Omental fat pad (tissue), 4 donors: ENCODE measurements at places on chromosomes 6 and 20. TPM values are rescaled to one million over a fixed set of nuclear protein-coding genes. Genes with fewer than 3 reads are reported as not detected.

Gene MBOAT1
- 6.6 TPM for total RNA-seq

Gene BMP6
- 25.2 TPM for total RNA-seq

Gene POPDC3
- not detected for total RNA-seq

Gene SRSF12
- total RNA-seq: 0.25 TPM

GRCh38 chr6:68634726-68635411 lies at the start of gene ADGRB3:
ADGRB3 (plus strand) TSS chr6:68635282; CDS start chr6:68638676, 3,394 bp downstream.
- no peak for DNase-seq

DNA sequence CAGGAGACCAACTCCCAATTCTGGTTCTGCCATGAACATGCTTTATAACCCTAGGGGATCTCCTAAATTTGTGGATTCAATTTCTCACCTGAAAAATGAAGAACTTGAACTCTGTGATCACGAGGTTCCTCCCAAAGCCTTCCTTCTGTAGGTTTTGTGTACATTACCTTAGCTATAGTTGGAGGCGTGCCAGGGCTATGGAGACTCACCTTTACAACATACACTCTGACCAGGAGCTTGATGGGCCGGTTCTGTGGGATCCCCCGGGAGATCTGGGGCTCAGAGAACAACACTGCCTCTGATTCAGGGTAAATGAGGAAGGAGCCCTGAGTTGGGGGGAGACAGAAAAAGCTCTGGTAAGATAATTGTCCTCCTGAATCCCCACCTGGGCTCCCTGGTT lies 34.1 kb downstream of the ERGIC3 start:
- no peak for DNase-seq

DNA sequence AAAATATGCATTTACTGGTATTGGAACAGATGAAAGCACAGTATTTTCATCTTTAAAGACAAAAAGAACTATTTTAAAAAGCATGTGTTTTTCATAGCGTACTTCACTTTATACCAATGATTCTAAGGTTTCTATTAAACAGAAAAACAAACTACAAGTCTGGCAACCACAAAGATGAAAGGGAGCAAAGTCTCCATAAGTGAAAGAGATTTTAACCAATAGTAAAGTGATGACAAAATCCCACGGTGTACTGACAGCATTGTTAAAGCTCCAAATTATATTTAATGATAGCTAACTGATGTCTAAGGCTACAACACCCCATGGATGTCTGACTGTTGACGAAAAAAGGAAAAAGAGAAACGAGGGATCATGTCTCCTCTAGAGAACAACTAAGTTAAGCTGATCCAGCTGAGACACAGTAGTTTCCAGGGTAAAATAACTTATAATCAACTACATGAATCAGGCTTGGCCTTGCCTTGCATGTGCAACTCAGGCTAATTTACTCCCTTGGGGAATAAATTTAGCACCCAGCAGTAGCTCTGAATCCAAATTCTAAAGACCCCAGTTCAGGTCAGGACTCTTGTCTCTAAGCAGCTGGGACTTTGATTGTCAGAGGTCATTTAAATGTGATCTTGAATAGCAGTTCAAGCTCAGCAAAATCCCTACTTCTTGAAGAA lies 56.0 kb upstream of the TAB2 start:
- no peak for DNase-seq

GRCh38 chr6:120994573-120994967 lies 339.7 kb downstream of the TBC1D32 start:
- DNase-seq: no peak

DNA sequence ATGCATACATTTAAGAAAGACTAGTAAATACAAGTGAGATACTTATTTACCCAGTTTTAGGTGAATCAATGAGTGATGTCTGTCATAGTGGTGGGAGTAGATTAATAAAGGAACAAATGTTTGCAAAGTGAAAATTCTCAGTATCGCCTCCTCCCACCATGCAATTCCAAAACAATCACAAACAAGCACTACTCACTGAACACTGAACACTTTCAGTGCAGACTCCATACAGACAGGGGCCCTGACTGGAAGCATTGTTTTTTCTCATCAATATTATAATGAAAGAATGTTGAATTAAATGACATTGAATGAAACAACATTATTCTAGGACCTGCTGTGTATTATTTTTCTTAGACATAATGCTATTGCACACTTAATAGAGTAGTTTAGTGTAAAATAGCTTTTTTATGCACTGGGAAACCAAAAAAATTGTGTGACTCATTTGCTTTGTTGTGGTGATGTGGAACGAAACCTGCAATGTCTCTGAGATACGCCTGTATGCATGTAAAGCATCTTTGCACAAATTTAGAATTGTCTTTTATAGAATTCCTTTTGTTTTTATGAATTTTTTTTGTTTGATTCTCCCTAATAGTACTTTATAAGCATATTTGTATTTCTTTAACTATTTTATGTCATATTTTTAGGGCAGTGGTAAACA lies 317.5 kb downstream of the UTRN start:
- DNase-seq: no peak

GRCh38 chr6:95227351-95227750 lies 350.0 kb upstream of the MANEA start:
- no peak for DNase-seq

DNA sequence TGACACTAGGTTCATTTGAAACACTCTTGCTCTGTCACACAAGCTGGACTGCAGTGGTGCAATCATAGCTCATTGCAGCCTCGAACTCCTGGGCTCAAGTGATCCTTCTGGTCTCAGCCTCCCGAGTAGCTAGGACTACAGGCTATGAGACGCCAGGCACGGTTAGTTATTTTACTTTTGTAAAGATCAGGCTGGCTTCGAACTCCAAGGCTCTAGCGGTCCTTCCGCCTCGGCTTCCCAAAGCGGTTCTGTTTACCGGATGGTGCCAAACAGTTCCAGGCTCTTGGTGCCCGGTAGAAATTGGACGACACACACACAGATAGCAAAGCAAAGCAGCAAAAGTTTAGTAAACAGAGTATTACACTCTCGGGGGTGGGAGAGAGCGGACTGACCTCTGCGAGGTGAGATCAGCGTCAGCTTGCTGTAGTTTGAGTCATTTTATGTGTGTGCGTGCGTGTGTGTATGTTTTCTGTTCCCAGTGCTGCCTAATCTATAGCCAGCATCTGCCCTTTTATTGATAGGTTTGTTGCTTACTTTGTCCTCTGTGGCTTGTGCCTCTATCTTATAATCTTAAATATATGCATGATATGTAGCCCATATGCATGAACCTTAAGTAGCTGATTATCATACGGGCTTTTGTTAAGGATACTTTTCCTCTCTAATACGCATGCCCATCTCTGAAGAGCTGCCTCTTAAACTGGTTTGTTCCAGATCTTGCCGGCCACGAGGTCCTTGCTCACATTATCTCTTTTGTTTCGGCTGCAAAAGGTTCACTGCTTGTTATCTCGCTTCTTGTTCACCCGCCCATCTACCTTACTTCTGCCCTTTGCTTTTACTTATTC lies 75.2 kb downstream of the OR2B2 start:
- no peak for DNase-seq

GRCh38 chr6:81801489-81801888 lies 49.0 kb upstream of the TENT5A start:
- DNase-seq: no peak

- DNase-seq: no peak
Measured at GRCh38 chr6:144194293-144194810, 44.0 kb downstream of the STX11 start.
